ENCODE measurements at places on chromosomes 1 and 21.

- DNase-seq = no peak
Observed at GRCh38 chr1:109423498-109423897, 2.8 kb downstream of the PSMA5 start.

- DNase-seq = no peak
Observed at GRCh38 chr1:111232134-111232533, 4.6 kb downstream of the CHI3L2 start.

DNA sequence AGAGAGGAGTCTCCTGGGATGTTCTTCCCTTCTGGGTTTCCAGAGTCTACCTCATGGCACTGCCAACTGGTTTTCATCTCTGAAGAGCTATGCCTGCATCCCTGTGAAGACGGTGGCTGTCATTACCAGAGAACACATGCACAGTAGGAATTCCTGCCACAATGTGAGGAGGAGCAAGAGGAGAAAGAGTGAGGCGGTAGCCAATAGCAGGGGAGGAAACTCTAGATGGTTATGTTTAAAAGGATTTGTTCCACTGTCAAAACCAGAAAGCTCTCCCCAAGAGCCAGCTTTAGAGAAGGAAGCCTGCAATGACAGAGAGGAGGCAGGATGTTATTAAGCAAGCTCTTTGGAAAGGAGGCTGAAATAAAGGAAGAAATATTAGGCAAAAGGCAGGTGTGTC lies 12.3 kb downstream of the LMX1A start:
- DNase-seq = no peak

DNA sequence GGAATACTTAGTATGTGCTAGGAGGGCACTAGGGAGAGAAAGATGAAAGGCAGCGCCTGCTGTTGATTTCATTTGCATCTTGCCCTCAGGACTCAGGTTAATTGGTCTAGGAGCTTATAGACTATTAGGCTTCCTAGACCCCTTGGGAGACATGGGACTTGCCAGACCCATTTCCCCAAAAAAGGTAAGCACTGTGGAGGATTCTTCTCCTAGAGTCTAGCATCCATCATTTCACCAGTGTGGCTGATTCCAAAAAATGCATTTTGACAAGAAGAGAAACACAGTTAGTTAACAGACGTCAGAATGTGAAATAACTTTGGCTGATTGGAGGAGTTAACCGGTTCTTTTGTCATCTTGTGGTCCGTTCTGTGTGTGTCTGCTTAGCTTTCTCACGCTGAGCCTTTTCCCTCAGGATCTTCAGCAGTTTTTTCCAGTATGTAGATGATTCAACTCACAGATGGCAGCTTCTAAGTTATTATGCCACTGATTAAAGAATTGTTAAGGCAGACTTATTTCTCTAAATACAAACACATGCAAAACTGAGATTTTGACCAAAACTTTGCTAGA lies 108.8 kb downstream of the KIF26B start:
- no peak for DNase-seq

DNA sequence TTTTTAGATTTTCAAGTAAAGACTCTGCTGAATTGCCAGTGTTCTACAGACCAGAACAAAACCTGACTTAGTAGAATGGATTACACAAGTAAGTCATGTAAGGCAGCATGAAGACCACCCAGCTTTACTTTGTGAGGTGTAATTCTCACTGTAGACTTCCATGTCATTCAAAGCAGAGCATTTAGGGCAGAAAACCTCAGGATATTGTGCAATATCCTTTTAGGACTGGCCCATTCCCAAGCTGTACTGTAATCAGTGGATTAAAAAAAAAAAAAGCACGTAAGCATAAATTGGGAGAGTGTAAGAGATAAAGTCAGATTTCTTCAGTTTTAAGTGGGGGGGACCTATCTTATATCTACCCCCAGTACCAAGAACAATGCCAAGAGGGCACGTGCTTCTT lies 380.5 kb upstream of the PRMT6 start:
- DNase-seq = no peak

GRCh38 chr21:24617819-24618218 lies 989.5 kb downstream of the MRPL39 start:
- DNase-seq = no peak

Measured in suppressor macrophage treated with lipopolysaccharide for 1 hour (primary cell).